ENCODE measurements at places on chromosomes 16 and 17.

GRCh38 chr17:29195465-29196081 is 15.4 kb upstream of the MYO18A start:
- H3K36me3 ChIP-seq, result no peaks in the 10 kb centered on the region
- peaks cover 21% of the 10 kb centered on the region for H3K27me3 ChIP-seq
- H3K4me3 ChIP-seq, result no peak overlapping the region
- no peak overlapping the region for H3K27ac ChIP-seq

DNA sequence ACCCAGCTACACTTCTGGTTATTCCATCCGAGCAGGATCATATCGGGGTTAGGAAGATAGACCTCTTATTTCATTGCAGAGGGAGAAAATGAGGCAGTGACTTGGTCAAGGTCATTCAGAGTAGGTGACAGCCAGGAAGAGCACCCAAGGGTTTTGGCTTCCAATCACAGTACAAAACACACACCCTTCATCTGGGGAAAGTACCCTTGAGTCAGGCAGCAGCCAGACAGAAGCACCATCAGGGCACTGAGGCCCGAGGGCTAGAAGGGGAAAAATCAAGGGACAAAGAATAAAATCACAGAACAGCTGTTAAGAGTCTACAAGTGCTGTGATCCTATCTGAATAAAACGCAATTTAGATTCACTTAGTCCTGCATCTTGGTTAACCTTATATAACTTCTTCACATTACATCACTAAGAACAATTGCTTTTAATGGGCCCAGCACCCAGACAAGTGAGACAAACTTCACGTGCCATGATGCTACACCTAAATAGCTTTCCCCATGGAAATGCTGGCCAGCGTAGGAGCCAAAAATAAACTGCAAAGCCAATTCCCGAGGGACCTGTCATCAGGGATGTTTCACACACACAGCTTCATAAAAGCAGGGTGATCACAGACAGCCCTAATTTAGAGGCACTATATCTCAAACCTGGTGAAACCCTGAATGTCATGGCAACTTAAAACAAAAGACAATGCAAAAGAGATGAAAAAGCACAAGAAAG is 4.9 kb downstream of the UBE2O start:
- no peaks in the 10 kb centered on the region for H3K36me3 ChIP-seq
- peak overlapping the region; percentile 49 for H3K27ac ChIP-seq
- no peak for DNase-seq
- H3K4me1 ChIP-seq, result peaks cover 74% of the 10 kb centered on the region
- no peak overlapping the region for H3K4me3 ChIP-seq

GRCh38 chr17:49725452-49726130 is 17.8 kb upstream of the SLC35B1 start:
- DNase-seq, result no peak
- no peak overlapping the region for H3K27ac ChIP-seq
- no peaks in the 10 kb centered on the region for H3K4me1 ChIP-seq
- H3K27me3 ChIP-seq, result no peaks in the 10 kb centered on the region
- H3K4me3 ChIP-seq, result no peak overlapping the region

DNA sequence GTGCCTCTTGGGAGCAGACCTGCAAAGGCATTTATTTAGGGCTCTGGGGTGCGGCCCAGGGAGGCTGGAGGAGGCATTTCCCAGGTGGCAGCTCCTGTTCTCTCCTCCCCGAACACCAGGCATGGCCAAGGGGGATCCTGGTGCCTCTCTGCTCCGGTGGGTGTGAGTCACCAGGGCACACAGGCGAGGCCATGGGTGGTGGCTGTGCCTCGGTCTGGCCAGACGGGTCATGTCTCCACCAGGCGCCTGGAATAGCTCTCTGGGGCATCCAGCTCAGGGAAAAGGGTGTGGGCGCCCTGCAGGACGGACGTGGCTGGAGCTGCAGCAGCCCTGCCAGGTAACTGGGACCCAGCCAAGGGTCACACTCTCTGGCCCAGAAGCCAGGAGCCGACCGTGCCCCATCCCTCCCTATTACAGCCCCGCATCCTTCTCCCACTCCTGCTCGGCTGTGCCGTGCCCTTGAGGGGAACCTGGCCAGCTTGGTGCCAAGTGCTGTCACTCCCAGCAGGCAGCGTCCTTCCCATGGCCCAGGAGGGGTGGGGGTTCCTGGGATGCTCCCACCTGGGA is 25.8 kb downstream of the SOX8 start:
- H3K27ac ChIP-seq, result no peak overlapping the region
- DNase-seq, result no peak
- peaks cover 5% of the 10 kb centered on the region for H3K4me1 ChIP-seq
- H3K4me3 ChIP-seq, result no peak overlapping the region
- no peaks in the 10 kb centered on the region for H3K27me3 ChIP-seq
- no peaks in the 10 kb centered on the region for H3K36me3 ChIP-seq

DNA sequence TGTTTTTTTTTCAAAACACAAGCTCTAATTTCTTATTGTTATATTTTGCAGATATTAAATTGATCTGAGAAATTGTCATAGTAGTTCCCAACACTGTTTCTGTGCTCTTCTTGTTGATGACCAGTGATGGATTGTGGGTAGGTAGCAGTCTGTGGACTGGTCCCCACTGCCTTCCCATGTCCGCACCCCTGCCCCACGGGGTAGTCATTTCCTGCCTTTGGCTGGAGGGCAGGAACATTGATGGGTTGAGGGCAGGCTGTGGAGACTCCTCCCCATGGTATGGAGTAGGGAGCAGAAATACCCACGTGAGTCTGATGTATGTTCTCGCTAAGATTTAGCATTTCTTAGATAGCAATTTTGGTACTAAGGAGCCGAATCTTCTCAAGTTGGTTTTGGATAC is 762.0 kb downstream of the CDH8 start:
- no peak for DNase-seq
- H3K4me1 ChIP-seq, result peaks cover 5% of the 10 kb centered on the region
- H3K4me3 ChIP-seq, result no peak overlapping the region

DNA sequence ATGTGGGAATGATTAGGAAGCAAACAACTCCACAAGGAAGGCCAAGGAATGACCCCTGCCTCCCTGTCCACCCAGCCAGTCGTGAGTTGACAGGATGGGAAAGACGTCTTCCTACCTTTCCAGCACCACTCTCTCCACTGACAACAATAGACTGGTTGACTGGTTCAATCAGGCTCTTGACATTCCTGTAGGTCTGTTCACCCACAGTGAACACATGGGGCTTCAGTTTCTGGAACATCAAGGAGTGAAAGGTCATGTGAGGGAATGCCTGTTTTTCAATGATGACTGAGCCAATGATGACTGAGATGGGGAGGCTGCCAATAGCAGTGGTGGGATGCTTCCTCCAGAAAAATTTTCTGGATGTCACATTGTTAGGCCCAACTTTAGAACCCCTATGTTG is 9.6 kb downstream of the MYO19 start:
- H3K36me3 ChIP-seq, result peaks cover 26% of the 10 kb centered on the region
- no peak overlapping the region for H3K27ac ChIP-seq

DNA sequence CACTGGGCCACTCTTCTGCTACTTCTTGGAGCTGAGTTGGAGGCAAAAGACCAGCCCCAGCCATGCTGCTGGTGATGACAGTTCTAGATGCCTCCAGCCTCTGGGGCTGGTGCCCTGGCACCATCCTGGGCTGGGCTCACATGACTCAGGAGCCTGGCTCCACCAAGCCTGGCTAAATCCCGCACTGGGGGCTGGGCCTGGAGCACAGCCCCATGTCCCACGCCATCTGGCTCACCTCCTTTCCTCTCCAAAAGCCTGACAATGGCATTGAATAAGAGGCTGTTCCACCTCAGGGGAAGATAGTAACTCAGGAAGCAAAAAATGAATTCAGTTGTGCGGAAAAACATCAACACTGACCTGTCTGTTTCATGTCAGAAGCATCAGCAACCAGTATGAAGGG is 45.1 kb upstream of the MTSS2 start:
- H3K27ac ChIP-seq, result no peak overlapping the region
- DNase-seq, result no peak
- peaks cover 32% of the 10 kb centered on the region for H3K36me3 ChIP-seq
- H3K27me3 ChIP-seq, result no peaks in the 10 kb centered on the region

- no peak for DNase-seq
- H3K4me1 ChIP-seq, result no peaks in the 10 kb centered on the region
- no peaks in the 10 kb centered on the region for H3K36me3 ChIP-seq
- H3K27ac ChIP-seq, result no peak overlapping the region
Observed at GRCh38 chr16:76988526-76988925, 202.5 kb upstream of the MON1B start.

- DNase-seq, result no peak
- no peaks in the 10 kb centered on the region for H3K36me3 ChIP-seq
- H3K27me3 ChIP-seq, result peaks cover 3% of the 10 kb centered on the region
- H3K27ac ChIP-seq, result no peak overlapping the region
Observed at GRCh38 chr16:85309656-85310587, 197.7 kb upstream of the CIBAR2 start.

DNA sequence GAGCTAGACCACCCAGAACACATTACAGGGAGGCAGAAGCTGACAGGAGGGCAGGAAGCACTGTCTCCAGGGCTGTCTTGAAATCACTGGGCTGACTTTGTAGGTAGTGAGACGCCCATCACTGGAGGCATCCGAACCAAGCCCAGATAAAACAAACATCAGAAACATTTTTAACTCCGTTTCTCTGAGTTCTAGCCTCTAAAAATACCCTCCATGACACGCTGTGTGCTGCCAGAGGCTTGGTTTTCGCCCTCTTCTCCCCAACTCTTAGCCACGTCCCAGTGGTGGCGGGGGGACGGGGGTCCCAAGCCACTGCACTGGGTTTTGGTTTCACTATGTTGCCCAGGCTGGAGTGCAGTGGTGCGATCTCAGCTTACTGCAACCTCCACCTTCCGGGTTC is 1.2 kb downstream of the CEP295NL start:
- no peaks in the 10 kb centered on the region for H3K27me3 ChIP-seq
- H3K4me3 ChIP-seq, result no peak overlapping the region
- H3K4me1 ChIP-seq, result peaks cover 48% of the 10 kb centered on the region
- DNase-seq, result no peak
- peaks cover 11% of the 10 kb centered on the region for H3K36me3 ChIP-seq
- peak overlapping the region; percentile 72 for H3K27ac ChIP-seq

DNA sequence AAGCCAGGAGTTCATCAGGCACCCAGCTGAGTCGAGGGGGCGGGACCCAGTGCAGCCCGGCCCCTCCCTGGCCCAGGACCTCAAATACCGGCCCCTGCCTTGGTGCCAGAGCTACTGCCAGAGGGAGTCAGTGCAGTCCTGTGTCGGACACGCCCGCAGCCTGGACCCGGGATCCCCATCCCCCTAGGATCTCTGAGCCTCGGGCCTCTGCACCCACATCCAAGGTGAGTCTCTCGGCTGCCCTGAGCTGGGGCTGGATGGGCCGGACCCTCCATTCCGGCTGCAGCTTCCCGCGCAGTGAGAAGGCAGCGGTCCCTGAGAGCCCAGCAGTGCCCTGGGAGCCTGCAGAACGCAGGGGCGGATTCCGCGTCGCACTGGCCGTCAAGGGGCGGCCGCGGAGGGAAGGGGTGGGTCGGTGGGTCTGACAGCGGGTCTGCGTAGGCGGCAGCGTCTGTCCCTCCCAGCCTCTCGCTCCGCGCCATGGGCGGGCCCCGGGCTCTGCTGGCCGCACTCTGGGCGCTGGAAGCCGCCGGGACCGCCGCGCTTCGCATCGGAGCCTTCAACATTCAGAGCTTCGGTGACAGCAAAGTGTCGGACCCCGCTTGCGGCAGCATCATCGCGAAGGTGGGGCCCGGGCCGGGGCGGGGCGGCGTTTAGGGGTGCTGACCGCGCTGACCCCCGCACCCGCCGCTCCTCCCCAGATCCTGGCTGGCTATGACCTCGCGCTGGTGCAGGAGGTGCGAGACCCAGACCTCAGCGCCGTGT is at the start of gene DNASE1L2:
Gene DNASE1L2, plus strand, starts transcription at position 108 of the 765 bp plus-strand sequence. Its CDS starts 373 bp downstream, at position 481.
- H3K27me3 ChIP-seq, result peaks cover 19% of the 10 kb centered on the region
- H3K4me3 ChIP-seq, result peak within 1 kb of the TSS; percentile 36
- H3K4me1 ChIP-seq, result no peaks in the 10 kb centered on the region
- H3K27ac ChIP-seq, result no peak within 1 kb of the TSS

All from type B pancreatic cell (in vitro differentiated cells).